Endodermal cell (in vitro differentiated cells): ENCODE measurements at places on chromosomes 5 and 9. TPM values are rescaled to one million over a fixed set of nuclear protein-coding genes. Genes with fewer than 3 reads are reported as not detected.

- DNase-seq, result no peak
- H3K36me3 ChIP-seq, result peaks cover 15% of the 10 kb centered on the region
- H3K4me1 ChIP-seq, result peaks cover 3% of the 10 kb centered on the region
- no peaks in the 10 kb centered on the region for H3K27me3 ChIP-seq
- no peak overlapping the region for H3K27ac ChIP-seq
These were observed 69.0 kb downstream of the MVB12B start for GRCh38 chr9:126395439-126396212.

DNA sequence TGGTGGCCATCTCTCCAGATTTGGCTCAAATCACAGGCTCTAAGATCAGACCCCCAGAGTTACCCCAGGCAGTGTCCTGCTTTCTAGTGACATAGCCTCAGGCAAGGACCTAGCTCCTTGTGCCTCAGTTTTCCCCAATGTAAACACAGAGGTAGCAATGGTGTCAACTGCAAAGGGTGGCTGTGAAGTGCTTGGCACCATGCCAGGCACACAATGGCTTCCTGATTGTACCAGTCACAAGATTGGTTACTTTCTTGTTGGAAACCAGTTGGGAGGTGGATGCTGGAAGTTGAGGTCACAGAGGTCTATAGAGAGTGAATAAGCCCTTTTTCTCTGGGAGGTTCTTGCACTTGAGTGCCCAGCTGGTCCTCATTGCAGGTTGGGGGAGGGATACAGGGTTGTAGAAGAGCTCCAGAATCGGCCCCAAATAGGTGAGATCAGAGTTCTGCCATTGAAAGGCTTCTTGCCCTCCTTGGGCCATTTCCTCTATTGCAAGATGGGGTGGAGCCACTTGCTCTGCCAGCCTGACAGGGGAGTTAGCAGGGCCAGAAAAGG lies 2.3 kb downstream of the STKLD1 start:
- DNase-seq, result no peak
- no peak overlapping the region for H3K4me3 ChIP-seq
- no peaks in the 10 kb centered on the region for H3K4me1 ChIP-seq
- H3K36me3 ChIP-seq, result peaks cover 4% of the 10 kb centered on the region

GRCh38 chr5:150075233-150075632 lies 11.1 kb downstream of the CSF1R start:
- no peaks in the 10 kb centered on the region for H3K4me1 ChIP-seq
- no peak for DNase-seq
- H3K27ac ChIP-seq, result no peak overlapping the region

DNA sequence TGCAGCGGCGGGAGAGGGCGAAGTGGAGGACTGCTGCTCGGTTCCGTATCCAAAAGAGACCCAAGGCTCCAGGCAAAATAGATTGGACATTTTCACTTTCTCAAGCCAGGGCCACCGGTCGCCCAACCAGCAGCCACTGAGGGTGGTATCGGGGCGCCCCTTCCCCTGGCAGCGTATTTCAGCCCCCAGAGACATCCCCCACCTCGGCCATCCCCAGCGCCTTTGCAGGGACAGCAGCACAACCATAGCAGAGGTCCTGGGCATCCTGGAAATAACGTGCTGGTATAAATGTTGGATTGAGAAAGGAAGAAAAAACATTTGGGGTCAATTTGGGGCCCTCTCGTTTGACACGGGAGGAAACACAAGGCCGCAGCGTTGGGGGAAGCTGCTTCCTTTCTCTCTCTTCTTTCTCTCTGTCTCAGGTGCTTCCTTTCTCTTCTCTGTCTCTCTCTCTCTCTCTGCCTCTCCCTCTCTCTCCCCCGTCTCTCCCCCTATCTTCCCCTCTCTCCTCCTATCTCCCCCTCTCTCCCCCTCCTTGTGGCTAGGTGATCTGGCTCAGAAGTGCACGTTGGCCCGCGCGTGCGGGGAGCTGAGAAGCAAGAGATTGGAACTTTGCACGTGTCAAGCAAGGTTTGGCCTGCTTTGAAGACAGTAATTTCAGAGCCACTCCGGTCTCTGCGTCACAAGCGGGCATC lies 624 bp upstream of the RETREG1 start:
- H3K27ac ChIP-seq, result no peak overlapping the region
- peak overlapping the region; percentile 74 for H3K4me3 ChIP-seq
- DNase-seq, result peak; percentile 74
- no peaks in the 10 kb centered on the region for H3K36me3 ChIP-seq
- H3K4me1 ChIP-seq, result no peaks in the 10 kb centered on the region

DNA sequence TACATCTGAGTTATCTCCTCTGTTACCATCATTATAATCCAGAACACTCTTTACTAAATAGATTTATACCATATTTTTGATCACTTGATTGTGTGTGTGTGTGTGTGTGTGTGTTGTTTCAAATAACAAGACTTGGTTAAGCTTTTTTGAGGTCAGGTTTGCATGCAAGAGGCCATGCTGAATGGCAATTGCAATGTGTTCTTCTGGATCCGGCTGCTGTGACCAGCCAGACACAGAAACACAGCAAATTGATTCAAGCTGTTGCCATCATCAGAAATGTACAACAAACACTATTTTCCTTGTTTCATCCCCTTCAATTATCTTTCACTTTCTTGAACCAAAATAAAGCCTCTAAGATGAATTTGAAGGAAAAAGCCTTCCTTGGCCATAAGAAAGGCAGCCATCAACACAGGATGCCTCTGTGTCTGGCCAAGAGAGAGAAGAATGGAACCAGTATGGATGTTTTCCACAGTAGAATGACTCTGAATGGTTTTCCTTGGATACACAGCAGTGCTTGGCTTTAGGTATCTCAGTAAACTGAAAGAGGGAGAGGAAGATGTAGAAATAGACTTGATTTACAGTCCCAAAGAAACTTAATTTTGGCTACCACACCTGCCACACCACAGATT lies 53.9 kb downstream of the DPYSL3 start:
- no peak overlapping the region for H3K4me3 ChIP-seq
- H3K4me1 ChIP-seq, result peaks cover 3% of the 10 kb centered on the region
- peaks cover 15% of the 10 kb centered on the region for H3K27me3 ChIP-seq
- DNase-seq, result no peak
- H3K27ac ChIP-seq, result peak overlapping the region; percentile 22

Gene CACFD1
- total RNA-seq, result 20.2 to 35.0 TPM (median 25.9 TPM) in 3 replicates

Gene PTPN3
- total RNA-seq, result 2.7 and 3.1 TPM in 2 replicates

Gene SYK
- total RNA-seq, result 1.4 to 6.0 TPM (median 3.1 TPM) in 3 replicates
